ENCODE measurements at places on chromosomes 2 and 18. TPM values are rescaled to one million over a fixed set of nuclear protein-coding genes. Genes with fewer than 3 reads are reported as not detected.

GRCh38 chr2:18455236-18455862, 105.1 kb downstream of the RDH14 start:
- DNase-seq = no peak

Gene OSGEPL1
- 12.9 TPM for polyA plus RNA-seq

DNA sequence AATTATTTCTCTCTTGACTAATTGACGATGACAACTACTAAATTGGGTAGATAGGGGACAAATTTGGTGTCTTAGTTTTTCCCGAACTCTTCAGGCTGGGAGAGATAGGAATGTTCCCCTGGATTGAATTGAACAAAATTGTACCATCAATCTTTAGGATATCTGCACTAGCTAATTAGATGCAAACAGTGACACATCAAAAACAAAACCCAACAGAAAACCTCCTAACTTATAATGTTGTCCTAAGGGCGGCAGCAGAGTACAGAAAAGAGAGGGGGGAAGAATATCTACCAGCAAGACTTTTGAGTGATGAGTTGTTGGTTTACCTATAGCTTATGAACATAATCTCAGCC, 342.9 kb downstream of the INSIG2 start:
- no peak for DNase-seq

- DNase-seq = no peak
Measured at GRCh38 chr18:44883671-44884070, 203.0 kb downstream of the SETBP1 start.

GRCh38 chr2:24385366-24385765, 25.0 kb upstream of the ITSN2 start:
- no peak for DNase-seq

Gene KCNG2
- 0.86 TPM for polyA plus RNA-seq

Gene MAB21L4
- polyA plus RNA-seq = 0.10 TPM

GRCh38 chr2:238475566-238475965, 48.8 kb downstream of the ASB1 start:
- no peak for DNase-seq

Gene DLGAP1
- polyA plus RNA-seq = 1.5 TPM

DNA sequence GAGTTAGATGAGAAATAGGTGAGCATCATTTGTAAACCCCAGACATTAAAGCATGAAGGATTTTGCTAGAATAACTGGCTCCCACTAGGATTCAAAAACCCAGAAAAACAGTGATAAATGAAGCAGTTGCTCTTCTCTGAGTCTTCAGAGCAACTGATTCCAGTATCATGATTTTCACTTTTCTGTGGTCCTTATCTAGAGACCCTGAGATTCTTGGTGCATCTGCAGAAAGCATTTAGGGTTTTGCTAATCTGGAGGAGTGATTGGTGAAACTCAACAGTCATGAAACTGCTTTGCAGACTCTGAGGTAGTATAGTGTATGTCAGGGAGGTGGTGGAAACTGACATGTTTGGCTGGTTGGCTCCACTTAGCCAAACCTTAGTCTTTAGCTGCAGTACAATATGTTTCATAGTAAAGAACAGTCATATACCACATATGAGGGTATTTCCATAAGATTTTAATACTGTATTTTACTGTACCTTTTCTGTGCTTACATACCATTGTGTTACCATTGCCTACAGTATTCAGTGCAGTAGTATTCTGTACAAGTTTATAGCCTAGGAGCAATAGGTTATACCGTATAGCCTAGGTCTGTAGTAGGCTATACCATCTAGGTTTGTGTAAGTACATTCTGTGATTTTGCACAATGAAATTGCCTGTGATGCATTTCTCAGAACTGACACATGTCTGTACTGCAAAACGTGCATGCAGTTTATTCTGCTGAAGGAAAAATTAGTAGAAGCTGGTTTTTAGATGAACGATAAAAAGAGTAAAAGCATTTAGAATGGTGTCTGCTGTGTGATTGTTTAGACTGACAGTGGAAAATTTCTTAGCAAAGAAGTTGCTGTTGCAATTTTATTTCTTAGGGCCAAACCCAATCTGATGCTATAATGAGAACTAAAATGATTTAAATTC, 23.8 kb downstream of the EML4 start:
- no peak for DNase-seq

Gene NEUROD1
- not detected for polyA plus RNA-seq

Gene GALNT13
- polyA plus RNA-seq = 0.32 TPM

Data from hindlimb muscle (tissue), 1 donor.